ENCODE measurements at places on chromosomes 6 and 20.
A peak's percentile ranks its signal among the peaks of the same experiment; 100 is the strongest.

DNA sequence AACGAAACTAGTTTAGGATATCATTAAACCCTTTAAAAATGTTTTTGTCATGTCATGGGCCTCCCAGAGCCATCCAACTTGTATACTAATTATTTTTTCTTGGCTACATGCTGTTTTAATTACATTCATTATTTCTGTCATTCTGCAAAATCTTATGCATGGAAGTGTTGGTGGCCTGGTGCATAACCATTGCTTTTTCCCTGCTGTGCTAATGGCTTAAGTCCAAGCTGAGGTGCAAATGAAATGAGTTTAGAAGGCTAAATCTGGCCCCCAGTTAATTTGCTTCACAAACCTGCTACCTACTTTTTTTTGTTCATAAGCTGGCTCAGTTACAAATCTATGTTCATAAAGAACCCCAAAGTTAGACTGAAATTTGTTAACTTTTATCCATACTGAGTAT lies 1249.9 kb downstream of the EPHA7 start:
- no peak for DNase-seq

- DNase-seq: no peak
These were observed 67.6 kb downstream of the MRPL14 start for GRCh38 chr6:44059359-44060346.

GRCh38 chr20:22307409-22307808 lies 277.0 kb downstream of the FOXA2 start:
- DNase-seq: no peak

DNA sequence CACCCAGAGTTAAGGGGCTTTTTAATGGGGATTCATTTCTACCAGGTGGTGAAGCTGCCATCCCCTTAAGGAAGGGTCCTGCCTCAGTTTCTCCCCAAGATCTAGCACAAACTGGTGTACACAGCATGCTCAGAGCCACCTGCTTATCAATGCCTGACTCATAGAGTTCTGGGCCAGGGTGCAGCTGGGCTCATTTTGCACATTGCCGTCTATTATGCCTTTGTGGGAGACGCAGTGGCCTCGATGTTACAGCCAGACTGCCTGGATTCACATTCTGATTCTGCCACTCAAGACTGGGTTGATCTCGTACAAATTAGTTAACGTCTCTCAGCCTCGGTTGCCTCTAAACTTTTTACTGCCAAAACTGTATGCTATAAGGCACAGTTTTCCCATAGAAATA lies 365.7 kb downstream of the ZFAND3 start:
- no peak for DNase-seq

DNA sequence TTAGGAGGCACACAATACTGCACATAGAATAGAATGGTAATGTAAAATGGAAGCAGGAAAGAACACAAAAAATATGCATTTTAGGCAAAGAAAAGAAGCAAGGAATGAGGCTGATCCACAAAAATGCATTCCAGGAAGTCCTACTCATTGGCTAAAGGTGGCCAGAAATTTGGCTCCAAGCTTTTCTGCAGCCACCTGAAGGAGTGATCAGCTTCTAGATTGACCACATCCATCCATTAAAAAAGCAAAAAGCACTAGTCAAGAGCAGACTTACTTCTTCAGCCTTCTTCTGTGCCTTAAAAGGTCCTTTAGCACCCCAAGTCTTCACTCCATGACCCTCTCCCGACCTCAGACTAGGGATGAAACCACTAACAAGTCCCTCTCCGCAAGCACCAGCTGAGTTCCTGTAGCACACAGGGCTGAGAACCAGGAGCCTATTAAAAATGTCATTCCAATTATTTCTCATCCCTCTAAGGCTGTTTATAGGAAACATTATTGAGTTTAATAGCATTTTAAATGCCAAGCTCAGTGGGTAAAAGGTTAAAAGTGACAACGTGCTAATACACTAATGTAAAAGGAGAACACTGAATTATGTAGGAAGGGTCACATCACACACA lies 36.5 kb downstream of the TRAM2 start:
- DNase-seq: no peak

DNA sequence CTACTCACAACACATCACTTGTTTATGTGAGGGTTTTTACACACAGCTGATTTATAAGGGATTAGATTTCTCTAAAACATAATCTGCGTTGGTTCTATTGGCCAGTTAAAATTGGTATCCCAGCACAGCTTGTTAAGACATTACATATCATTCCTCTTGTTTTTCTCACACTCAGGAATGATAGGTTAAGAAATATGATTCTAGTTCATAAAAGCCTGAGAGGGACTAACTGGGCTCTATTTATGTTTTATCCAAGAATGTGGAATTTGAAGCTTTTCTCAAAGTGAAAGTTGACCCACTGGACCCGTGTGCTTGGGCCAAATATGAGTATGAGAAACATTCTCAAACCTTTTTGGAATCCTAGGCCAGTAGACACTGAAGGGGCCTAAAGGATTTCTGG lies 117.3 kb downstream of the TMEM170B start:
- peak; percentile 79 for DNase-seq
